ENCODE measurements at places on chromosomes 1 and 21. TPM values are rescaled to one million over a fixed set of nuclear protein-coding genes. Genes with fewer than 3 reads are reported as not detected.

Gene VPS13D
- 36.8 TPM for total RNA-seq

Gene OVAAL
- total RNA-seq = not detected

Gene CFHR1
- not detected for total RNA-seq

Gene FCRL5
- total RNA-seq = 0.08 TPM

Gene MMEL1
- 5.3 TPM for total RNA-seq

Gene UBAP2L
- 180 TPM for total RNA-seq

Gene IL12RB2
- 32.2 TPM for total RNA-seq

Gene VHLL
- not detected for total RNA-seq

Gene PLXNA2
- 0.43 TPM for total RNA-seq

Gene KAZN
- total RNA-seq = 0.48 TPM

Gene AMY1A
- not detected for total RNA-seq

Gene OR6K3
- not detected for total RNA-seq

Gene OR10K2
- not detected for total RNA-seq

Gene DNAJC11
- total RNA-seq = 40.1 TPM

Gene STUM
- total RNA-seq = not detected

Gene PDE4B
- total RNA-seq = 49.7 TPM

Gene PANK4
- 71.0 TPM for total RNA-seq

Gene ANKRD65
- total RNA-seq = not detected

Gene SRSF10
- total RNA-seq = 190 TPM

Gene PCP4
- total RNA-seq = not detected

Gene YBX1
- 535 TPM for total RNA-seq

Gene U2AF1
- 50.8 TPM for total RNA-seq

Gene PCNX2
- 29.5 TPM for total RNA-seq

Gene PIAS3
- total RNA-seq = 16.8 TPM

Gene C1orf226
- total RNA-seq = not detected

Gene SH3BP5L
- total RNA-seq = 30.4 TPM

Gene FNDC5
- not detected for total RNA-seq

Gene UTS2
- not detected for total RNA-seq

Gene ADGRL2
- total RNA-seq = not detected

Gene SUSD4
- total RNA-seq = 1.2 TPM

Gene POU3F1
- total RNA-seq = not detected

Gene C8A
- not detected for total RNA-seq

Gene PIGR
- total RNA-seq = not detected

Gene F13B
- total RNA-seq = not detected

Gene USP21
- total RNA-seq = 31.2 TPM

Gene HPDL
- total RNA-seq = 5.0 TPM

Gene BCL10
- total RNA-seq = 29.1 TPM

Gene FRRS1
- total RNA-seq = 0.25 TPM

Gene SPRR2F
- not detected for total RNA-seq
